Immature natural killer cell (primary cell): ENCODE measurements at places on chromosomes 2 and 18.
A peak's percentile ranks its signal among the peaks of the same experiment; 100 is the strongest.

- H3K4me3 ChIP-seq: no peak overlapping the region
- H3K27ac ChIP-seq: no peak overlapping the region
- no peaks in the 10 kb centered on the region for H3K27me3 ChIP-seq
- H3K4me1 ChIP-seq: no peaks in the 10 kb centered on the region
Observed at GRCh38 chr2:5433855-5434254, 258.3 kb upstream of the SOX11 start.

GRCh38 chr2:20187331-20187730, 37.6 kb downstream of the SDC1 start:
- H3K4me1 ChIP-seq: no peaks in the 10 kb centered on the region
- H3K27me3 ChIP-seq: peaks cover 5% of the 10 kb centered on the region
- H3K27ac ChIP-seq: no peak overlapping the region
- no peaks in the 10 kb centered on the region for H3K36me3 ChIP-seq

DNA sequence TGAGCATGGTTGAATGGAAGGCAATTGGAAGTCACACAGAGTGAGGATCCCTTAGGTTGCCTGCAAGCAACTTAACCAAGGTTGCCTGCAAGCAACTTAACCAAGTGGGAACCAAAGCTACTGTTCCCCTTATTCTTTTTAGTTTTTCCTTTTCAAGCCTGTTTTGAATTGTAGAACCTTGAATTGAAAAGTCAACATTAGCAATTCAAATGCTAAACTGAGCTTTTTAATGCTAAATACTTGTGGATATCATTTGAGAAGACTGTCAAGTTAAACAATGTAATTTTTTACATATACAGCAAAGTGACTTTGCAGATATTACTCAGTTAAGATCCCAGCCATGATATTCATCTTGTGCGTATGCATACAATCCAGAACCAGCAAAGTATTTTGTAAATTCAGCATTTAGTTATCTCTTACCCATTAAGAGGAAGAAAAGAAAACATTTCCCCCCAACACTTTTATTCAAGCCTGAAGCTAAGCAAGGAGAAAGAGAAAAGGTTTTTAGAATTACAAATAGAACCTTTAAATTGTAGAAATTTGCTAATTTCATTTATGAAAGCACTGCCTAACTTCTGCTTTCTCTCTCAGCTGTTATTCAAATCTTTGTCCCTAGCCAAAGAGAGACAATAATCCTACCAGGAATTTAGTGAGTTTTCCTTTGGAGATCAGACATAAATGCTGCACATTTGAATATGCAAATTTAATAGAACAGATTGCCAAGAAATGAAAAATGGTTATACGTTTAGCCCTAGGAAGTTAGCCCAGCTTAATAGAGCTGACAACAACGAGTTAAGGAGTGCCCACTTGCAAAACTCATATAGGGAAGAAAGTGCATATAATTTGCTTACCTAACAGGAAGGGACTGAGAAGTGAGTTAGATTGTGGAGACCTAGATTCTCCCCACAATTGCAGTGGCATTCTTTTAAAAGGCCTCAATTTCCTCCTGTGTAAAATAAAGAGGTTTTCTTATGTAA, 643.2 kb upstream of the PIK3C3 start:
- no peaks in the 10 kb centered on the region for H3K27me3 ChIP-seq
- H3K36me3 ChIP-seq: no peaks in the 10 kb centered on the region
- no peaks in the 10 kb centered on the region for H3K4me1 ChIP-seq
- H3K27ac ChIP-seq: no peak overlapping the region
- H3K4me3 ChIP-seq: no peak overlapping the region

DNA sequence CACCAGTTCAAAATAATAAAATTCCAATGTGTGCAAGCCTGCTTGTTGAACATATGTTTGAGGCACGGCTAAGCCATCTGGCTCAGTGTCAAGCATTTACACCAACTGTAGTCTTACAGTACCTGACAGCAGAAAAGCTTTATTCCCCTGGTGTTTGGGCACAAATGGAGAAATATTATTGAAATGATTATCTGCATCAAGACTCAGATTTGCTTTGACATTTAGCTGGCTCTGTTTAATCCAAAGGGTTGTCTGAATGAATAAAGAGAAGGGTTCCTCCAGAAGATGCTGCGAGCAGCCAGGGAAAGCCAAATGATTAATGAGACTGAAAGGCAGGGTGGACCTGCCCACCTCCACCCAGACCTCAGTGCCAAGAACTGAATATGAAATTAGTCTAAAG, 393.2 kb upstream of the GALNT5 start:
- H3K36me3 ChIP-seq: no peaks in the 10 kb centered on the region
- DNase-seq: no peak
- H3K4me3 ChIP-seq: no peak overlapping the region
- no peaks in the 10 kb centered on the region for H3K4me1 ChIP-seq

DNA sequence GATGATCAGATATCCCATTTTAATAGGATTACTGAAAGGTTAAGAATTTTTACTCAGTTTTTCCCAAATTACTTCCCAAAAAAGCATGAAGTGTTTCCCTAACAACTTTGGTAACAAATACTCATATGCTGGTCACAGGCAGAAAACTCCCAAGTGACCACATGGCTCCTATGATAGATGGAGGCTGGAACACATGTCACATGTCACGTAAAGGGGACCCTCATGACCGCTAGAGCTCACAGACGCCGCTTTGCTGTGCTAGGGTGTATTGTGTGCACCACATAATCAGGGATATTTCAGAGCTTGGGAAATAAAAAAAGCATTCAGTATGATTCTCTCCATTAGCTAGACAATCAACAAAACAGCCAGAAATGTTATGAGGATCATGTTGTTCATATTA, 228.2 kb downstream of the TMEM163 start:
- no peaks in the 10 kb centered on the region for H3K36me3 ChIP-seq
- DNase-seq: no peak
- H3K27me3 ChIP-seq: peaks cover 3% of the 10 kb centered on the region

DNA sequence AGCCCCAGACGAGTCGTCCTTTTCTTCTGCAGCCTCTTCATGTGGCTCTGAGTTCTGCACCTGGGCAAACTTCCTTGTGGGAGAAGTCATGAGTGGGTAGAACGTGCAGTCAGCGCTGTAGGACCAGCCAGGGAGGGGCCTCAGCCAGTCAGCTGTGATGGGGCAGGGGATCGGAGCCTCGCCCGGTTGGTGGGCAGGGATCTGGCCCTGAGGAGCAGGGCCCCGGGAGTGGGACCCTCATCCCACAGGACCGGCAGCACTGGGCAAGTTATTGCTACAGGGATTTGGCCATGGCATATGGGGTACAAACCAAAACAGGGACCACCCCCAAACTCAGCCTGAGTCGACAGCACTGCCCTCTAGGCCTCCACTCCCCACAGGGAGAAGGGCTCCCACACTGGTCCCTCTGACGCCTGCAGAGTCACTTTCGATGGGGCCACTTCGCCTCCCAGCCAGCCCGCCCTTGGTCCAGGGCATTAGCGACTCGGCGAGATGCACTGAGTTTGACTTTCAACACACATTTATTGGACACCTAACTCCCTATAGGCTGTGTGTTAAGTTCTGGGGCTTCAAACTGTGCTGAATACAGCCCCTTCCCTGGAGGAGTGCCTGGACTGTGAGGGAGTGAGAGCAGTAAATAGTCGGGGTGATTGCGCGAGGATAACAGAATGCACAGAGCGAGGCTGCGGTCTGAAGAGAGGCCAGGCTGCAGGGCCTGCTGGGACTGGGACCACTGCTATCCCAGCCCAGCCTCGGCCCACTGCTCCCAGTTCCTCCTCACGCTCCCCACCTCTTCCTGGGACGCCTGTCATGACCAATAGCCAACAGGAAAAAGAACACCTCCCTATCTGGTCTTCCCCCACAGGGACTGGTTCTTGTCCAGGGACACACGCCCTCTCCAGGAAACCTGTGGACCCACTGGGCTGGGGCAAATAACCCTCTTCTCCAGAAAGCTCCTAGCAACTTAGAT, 55.9 kb downstream of the SDC1 start:
- no peak for DNase-seq
- H3K4me3 ChIP-seq: no peak overlapping the region
- H3K4me1 ChIP-seq: no peaks in the 10 kb centered on the region
- H3K27me3 ChIP-seq: no peaks in the 10 kb centered on the region
- H3K36me3 ChIP-seq: no peaks in the 10 kb centered on the region

- no peak overlapping the region for H3K4me3 ChIP-seq
- no peak for DNase-seq
- no peak overlapping the region for H3K27ac ChIP-seq
Observed at GRCh38 chr2:67733517-67733916, 329.3 kb downstream of the C1D start.

- no peaks in the 10 kb centered on the region for H3K27me3 ChIP-seq
- H3K4me3 ChIP-seq: no peak overlapping the region
- peaks cover 34% of the 10 kb centered on the region for H3K36me3 ChIP-seq
- DNase-seq: no peak
Observed at GRCh38 chr18:35604369-35604768, 22.8 kb downstream of the GALNT1 start.

GRCh38 chr2:98479959-98480524, 35.4 kb downstream of the INPP4A start:
- DNase-seq: no peak
- peak overlapping the region; percentile 67 for H3K4me3 ChIP-seq
- peak overlapping the region; percentile 94 for H3K27ac ChIP-seq
- H3K27me3 ChIP-seq: peaks cover 2% of the 10 kb centered on the region

DNA sequence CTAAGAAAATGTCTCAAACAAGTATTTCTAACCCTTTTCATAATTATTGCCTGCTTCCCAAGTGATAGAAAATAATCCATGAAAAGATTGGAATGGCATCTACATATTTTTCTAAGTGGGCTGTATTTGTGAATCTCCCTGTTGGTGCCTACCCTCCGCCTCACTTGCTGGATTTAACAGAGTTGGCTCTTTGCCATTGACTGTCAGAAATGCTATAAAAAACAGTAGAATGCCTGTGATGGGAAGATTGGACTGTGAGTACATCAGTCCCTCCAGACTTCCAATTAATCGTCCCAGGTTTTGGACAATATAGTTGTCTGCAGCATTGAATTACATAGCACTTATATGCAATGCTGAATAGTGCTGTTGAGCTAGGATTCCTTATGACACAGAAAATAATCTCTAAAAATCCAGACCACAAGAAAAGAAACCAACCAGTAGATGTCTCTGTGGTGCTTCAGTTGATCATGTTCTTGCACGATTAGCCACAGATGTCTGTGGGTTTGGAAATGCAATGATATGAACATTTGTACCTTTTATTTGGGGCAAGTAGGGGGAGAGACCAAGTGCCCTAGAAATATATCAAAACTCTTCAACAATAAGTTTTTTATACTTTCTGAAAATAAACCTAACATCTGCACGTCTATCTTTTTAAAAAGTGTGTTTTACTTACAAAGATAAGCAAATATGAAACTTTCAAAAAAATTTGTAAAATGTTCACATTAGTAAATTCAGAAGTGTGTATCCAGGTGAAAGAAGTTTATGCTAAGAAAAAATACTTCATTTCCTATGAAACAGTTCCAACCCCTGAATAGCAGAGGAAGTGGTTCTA, 88.5 kb downstream of the DYNAP start:
- peaks cover 6% of the 10 kb centered on the region for H3K4me1 ChIP-seq
- H3K36me3 ChIP-seq: no peaks in the 10 kb centered on the region
- peak; percentile 42 for DNase-seq
- no peak overlapping the region for H3K4me3 ChIP-seq
- no peak overlapping the region for H3K27ac ChIP-seq
- H3K27me3 ChIP-seq: peaks cover 4% of the 10 kb centered on the region
